Activated CD4-positive, alpha-beta T cell treated with anti-CD3 and anti-CD28 coated beads, Interleukin-2, amount 50 U/mL, for 24 hours (primary cell): ENCODE measurements at places on chromosomes 5 and 9.

- DNase-seq = no peak
These were observed 58.8 kb downstream of the FAM78A start for GRCh38 chr9:131217331-131218031.

DNA sequence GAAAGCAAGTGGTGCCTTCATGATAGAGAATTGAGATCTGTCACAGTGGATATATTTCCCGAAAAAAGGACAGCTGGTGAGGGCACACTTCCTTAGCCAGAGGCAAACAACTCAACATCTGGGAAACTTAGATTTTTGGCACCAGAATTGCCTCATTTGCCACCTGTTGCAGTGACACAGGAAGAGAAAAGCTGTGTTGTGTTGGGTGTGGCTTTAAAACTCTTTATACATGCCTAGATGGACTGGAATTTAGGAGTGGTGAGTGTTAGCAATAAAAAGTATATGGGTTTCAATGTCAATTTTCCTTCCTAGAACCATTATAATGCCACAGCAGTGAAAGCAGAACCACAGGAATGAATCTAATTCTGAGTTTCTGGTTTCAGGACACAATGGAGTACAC, 62.6 kb upstream of the CEMIP2 start:
- no peak for DNase-seq

DNA sequence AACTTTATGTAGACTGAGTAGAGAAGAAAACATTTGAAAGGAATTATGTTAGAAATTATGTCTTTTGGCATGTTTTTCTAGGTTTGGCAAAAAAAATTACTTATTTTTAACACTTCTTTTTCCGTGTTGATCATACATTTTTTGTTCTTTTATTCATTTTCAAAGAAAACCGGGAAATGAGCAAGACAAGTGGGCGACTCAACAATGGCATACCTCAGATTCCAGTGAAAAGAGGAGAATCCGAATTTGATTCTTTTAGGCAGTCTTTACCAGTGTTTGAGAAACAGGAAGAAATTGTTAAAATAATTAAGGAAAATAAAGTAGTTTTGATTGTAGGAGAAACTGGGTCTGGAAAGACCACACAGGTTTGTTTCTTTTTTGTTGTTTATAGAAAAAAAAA, 12.9 kb downstream of the YTHDC2 start:
- no peak for DNase-seq

DNA sequence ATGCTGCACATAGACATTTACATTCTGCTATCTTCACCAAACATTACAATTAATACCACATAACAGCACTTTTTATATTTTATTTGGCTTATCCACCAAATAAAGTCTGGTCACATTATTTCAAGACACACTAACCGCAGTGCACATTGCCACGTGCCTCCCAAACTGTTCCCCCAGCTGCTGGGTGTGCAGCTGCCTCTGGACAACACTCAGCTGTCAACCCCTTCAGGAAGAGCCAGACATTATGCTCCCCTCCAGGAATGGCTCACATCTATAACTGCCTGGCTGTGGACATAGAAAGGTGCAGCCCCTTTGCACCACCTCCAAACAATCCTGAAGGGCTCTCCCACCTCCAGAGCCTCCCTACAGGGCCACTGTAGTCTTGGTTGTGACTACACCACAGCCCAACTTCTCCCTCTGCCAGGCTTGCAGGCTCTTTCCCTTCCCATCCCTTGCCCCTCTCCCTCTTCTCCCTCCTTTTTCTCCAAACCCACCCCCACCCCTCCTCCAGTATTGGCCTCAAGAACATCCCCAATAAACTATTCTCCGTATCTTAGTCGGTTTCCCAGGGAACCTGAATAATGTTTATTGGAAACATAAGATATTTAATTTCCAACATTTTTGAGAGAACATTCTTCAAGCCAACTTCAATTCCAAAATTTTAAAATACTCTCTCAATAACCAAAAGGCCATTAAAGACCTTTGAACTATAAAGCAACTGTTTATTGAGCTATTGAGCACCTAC, 372.3 kb downstream of the CTNND2 start:
- DNase-seq = no peak

GRCh38 chr5:67286006-67286405, 89.4 kb upstream of the CD180 start:
- DNase-seq = no peak

GRCh38 chr5:160251406-160252155, 22.3 kb downstream of the FABP6 start:
- no peak for DNase-seq
